ENCODE measurements at places on chromosomes 1 and 21. TPM values are rescaled to one million over a fixed set of nuclear protein-coding genes. Genes with fewer than 3 reads are reported as not detected.

IGSF5 gene
- not detected for total RNA-seq

RASSF5 gene
- total RNA-seq: 0.89 TPM

CGN gene
- not detected for total RNA-seq

ZNF670 gene
- total RNA-seq: 4.6 TPM

COL9A2 gene
- total RNA-seq: 0.89 TPM

TTC22 gene
- total RNA-seq: not detected

DNA sequence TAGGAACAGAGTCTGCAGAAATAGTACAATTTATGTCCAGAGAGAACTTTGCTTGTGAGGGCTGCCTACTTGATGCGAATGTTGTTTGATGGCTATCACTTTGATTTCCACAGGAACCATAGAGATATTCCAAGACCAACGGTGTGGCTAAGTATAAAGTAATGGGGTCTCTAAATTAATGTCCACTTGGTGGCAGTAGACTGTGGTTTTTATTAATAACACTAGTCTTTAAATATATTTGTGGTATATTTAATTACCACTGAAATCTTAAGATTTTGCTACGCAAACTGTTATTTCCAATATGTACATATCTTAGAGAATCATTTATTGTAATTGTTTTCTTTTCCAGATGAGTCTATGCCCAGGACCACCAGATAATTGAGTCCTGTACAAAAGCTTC, 647.9 kb downstream of the PLA2G4A start:
- peak; percentile 40 for DNase-seq
- H3K4me1 ChIP-seq: peaks cover 3% of the 10 kb centered on the region
- no peak overlapping the region for H3K27ac ChIP-seq
- no peak overlapping the region for H3K4me3 ChIP-seq
- H3K36me3 ChIP-seq: no peaks in the 10 kb centered on the region

GRCh38 chr1:4730078-4730477, 75.7 kb downstream of the AJAP1 start:
- no peak for DNase-seq
- no peaks in the 10 kb centered on the region for H3K27me3 ChIP-seq
- no peaks in the 10 kb centered on the region for H3K4me1 ChIP-seq
- H3K27ac ChIP-seq: no peak overlapping the region
- no peak overlapping the region for H3K4me3 ChIP-seq
- H3K36me3 ChIP-seq: no peaks in the 10 kb centered on the region

- DNase-seq: no peak
- H3K4me3 ChIP-seq: no peak overlapping the region
- no peak overlapping the region for H3K27ac ChIP-seq
- H3K27me3 ChIP-seq: no peaks in the 10 kb centered on the region
These were observed 35.3 kb downstream of the PIK3R3 start for GRCh38 chr1:46097149-46097472.

DNA sequence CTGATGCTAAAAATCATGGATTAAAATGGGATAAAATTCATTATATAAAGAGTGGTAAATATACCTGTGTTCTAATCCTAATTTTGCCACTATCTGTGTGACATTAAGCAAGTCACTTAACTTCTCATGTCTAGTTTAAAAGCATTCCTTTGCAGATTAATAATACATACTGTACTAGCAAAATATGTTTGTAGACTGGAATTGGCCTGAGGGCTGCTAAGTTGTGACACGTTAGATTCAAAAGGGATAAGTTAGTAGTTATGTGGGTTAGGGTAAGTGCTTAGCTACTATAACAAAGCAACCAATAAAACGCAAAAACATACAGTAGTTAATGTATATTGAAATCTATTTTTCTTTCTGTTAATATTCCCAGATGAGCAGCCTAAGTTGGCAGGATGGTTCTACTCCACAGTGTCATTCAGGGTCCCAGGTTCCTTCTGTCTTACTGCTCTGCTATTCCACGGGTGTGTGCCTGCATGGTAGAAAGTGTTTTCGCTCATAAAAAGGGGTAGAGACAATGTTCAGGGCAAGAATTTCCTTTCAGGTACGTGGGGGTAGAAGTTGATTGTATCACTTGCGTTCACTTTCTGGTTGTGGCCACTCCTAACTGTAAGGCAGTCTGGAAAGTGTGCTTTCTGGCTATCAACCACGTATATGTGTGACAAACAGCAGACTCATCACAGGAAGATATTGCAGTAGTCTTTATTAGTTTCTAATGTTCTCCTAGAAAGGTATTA, 239.8 kb downstream of the NFIA start:
- no peak overlapping the region for H3K27ac ChIP-seq
- no peak overlapping the region for H3K4me3 ChIP-seq
- H3K27me3 ChIP-seq: no peaks in the 10 kb centered on the region
- H3K36me3 ChIP-seq: no peaks in the 10 kb centered on the region
- peaks cover 16% of the 10 kb centered on the region for H3K4me1 ChIP-seq

DNA sequence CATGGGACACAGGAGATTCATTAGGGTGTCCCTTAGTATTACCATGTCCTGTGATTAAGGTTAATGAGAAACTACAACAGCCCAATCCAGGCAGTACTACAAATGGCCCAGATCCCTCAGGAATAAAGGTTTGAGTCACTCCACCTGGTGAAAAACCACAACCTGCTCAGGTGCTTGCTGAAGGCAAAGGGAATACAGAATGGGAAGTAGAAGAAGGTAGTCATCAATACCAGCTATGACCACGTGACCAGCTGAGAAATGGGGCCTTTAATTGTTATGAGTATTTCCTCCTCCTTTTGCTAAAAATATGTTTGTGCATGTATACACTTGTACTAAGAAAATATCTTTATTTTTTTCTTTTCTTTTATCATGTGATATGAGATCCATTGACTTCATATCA, 91.1 kb upstream of the ADAMTS5 start:
- H3K27me3 ChIP-seq: no peaks in the 10 kb centered on the region
- H3K27ac ChIP-seq: no peak overlapping the region
- H3K4me1 ChIP-seq: peaks cover 10% of the 10 kb centered on the region
- H3K36me3 ChIP-seq: no peaks in the 10 kb centered on the region
- H3K4me3 ChIP-seq: no peak overlapping the region

- no peak overlapping the region for H3K27ac ChIP-seq
- H3K4me3 ChIP-seq: no peak overlapping the region
- H3K4me1 ChIP-seq: peaks cover 1% of the 10 kb centered on the region
- no peaks in the 10 kb centered on the region for H3K36me3 ChIP-seq
- no peak for DNase-seq
These were observed 21.0 kb downstream of the DYNLT5 start for GRCh38 chr1:66773227-66773626.

GRCh38 chr1:44326821-44327465, 28.1 kb downstream of the ERI3 start:
- H3K27ac ChIP-seq: peak overlapping the region; percentile 90
- H3K27me3 ChIP-seq: no peaks in the 10 kb centered on the region
- no peak overlapping the region for H3K4me3 ChIP-seq
- DNase-seq: no peak

GRCh38 chr21:15276243-15276642, 211.4 kb upstream of the NRIP1 start:
- H3K27me3 ChIP-seq: no peaks in the 10 kb centered on the region
- H3K4me1 ChIP-seq: no peaks in the 10 kb centered on the region
- no peak overlapping the region for H3K27ac ChIP-seq
- no peak for DNase-seq
- no peak overlapping the region for H3K4me3 ChIP-seq
- H3K36me3 ChIP-seq: no peaks in the 10 kb centered on the region

DNA sequence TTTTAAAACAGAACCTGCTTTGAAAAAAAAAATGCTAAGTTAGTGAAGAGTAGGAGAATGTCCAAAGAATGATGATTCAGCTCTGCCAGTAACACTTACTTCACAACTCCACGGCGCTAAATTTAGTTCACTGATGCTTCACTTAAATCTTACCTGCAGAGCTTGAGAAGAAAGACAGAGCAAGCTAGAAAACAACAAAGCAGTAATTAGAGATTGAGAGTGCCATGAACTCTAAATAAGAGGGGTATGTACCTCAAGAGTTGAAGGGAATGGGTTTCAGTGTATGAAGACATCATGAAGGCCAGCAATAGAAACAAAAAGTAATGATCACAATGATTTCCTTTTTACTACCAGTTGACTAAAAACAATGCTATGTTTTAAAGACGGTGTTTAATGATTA, 32.8 kb downstream of the EPRS1 start:
- DNase-seq: peak; percentile 81
- H3K36me3 ChIP-seq: peaks cover 62% of the 10 kb centered on the region
- H3K27ac ChIP-seq: peak overlapping the region; percentile 48
- H3K4me1 ChIP-seq: peaks cover 31% of the 10 kb centered on the region
- peak overlapping the region; percentile 31 for H3K4me3 ChIP-seq

- H3K4me3 ChIP-seq: peak overlapping the region; percentile 49
- no peaks in the 10 kb centered on the region for H3K36me3 ChIP-seq
- peak; percentile 50 for DNase-seq
These were observed 6.4 kb downstream of the TGFB2 start for GRCh38 chr1:218351391-218352074.

DNA sequence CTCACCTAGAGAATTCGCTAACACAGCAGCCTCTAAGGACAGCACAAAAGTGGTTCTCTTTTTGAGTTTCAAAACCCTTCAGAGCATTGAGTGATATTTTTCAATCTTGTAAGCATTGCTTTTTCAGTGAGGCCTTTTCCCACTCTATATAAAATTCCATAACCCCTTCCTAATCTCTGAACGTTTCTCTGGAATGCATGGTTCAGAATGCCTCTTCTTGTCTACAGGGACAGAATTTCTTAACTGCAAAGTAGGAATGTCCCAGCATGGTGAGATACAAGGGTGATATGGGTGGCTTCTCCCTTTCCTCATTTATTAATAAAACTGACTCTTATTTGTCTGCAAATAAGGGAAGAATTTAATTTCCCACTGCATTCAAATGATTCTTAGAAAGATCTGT, 377.9 kb downstream of the LTN1 start:
- H3K4me1 ChIP-seq: peaks cover 22% of the 10 kb centered on the region
- 0 out of 2 replicates have a peak overlapping the region, but pooled peaks have one; percentile 9 for H3K4me3 ChIP-seq
- no peaks in the 10 kb centered on the region for H3K36me3 ChIP-seq
- no peaks in the 10 kb centered on the region for H3K27me3 ChIP-seq
- DNase-seq: no peak
- peak overlapping the region; percentile 1 for H3K27ac ChIP-seq

- H3K27me3 ChIP-seq: no peaks in the 10 kb centered on the region
- no peaks in the 10 kb centered on the region for H3K4me1 ChIP-seq
- no peak overlapping the region for H3K27ac ChIP-seq
- H3K4me3 ChIP-seq: no peak overlapping the region
- DNase-seq: no peak
These were observed 296.0 kb downstream of the TBX15 start for GRCh38 chr1:118692143-118692542.

DNA sequence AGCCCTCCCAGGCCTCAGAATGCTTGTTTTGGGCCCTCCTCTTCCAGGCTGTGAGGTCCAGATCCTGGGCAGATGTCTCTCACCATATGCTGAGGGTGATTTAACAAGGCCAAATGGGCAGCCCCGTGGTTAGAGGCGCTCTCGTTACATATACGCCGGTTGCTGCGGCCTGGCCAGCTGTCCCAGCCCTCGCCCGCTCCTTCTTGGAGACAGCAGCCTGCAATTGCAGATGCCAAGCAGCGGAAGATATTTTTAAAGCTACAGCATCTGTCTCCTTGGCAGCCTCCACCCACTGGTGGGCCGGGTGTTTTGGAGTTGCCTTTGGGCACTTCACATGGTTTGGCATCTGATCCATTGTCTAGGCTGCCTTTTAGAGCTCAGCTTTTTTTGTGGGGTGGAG, 178.8 kb upstream of the NFIA start:
- no peaks in the 10 kb centered on the region for H3K36me3 ChIP-seq
- H3K27me3 ChIP-seq: no peaks in the 10 kb centered on the region
- H3K4me1 ChIP-seq: peaks cover 17% of the 10 kb centered on the region
- no peak overlapping the region for H3K4me3 ChIP-seq
- DNase-seq: peak; percentile 64
- H3K27ac ChIP-seq: peak overlapping the region; percentile 73

All from GM23248 (cell line).